ENCODE measurements at places on chromosomes 5 and 9.

DNA sequence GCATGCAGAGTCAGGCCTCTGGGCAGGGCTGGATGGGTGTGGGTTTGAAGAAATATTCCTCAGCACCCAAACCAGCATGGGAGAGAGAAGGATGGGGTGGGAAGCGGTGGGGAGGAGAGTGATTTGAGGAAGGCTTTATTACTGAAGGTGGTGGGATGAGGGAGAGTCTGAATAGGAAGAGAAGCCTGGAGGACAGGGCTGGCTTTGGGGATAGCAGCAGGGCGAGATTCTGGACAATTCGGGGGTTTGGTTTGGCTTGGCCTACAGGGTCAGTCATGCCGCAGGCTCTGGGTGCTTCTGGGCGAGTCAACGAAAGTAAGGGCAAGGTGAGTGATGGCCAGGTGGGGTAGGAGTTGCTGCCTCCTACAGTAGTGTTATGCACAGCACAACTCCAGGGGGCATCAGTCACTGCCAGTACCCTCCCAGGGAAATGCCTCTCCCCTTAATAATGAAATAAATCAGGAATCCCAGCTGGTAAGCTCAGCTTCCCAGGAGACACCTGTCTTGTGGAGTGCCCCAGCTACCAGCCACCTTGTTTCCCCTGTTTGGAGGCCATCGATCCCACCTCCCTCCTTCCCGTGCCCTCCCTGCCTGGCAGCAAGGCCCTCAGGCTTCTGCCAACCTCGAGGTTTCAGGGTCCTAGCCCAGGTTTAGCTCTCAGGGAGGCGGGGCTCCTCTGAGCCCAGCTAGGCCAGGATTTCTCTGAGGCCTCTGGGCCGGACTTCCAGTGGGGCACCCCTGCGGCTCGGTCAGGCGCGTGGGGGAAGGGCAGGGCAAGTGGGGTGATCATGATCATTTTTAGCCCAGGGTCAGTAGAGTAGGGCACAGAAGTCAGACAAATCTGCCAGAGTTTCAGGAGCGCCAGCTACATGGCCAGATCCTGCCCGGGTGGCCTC is 741 bp upstream of the NKX2-5 start:
- no peak for DNase-seq

DNA sequence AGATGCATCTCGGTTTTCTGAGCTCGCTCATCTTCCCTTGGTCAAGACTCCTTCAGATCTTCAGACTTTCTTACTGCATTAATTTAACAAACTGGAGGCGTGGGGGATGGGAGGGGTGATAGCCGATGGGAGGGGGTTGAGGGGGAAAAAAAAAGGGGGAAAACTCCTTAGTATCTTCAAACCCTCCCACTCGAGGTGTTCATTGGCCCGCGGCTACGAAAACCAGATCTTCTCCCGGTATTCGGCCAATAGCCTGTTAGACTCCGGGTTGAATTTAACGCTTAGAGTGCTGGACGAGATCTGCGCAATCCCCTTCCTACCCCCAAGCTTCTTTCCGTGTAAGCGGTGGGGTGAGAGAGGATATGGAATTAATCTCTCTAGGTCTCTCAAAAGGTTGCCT is 689 bp upstream of the GLRA1 start:
- DNase-seq: no peak

DNA sequence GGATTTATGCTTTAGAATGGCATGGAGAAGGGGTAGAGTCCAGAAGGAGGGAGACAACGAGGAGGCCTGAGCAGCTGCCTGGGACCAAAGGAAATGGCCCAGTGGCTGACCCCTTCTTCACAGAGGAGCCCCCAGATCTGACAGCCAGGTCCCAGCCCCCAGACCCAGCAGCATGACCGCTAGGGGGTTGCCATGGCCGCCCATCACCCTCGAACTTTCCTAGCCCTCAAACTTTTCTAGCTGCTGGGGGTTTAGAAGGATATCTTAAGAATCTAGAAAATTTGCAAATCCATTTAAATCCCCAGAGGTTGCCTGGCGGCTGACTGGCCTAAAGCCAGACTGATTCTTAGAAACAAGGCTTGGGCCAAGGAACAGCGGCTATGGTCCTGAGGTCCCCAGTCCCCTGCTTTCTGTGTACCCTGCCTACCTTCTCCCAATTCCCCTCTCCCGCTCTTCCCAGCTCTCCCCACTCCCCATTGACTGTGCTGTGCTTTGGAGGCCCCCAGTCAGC is 972 bp downstream of the PDGFRB start:
- no peak for DNase-seq

DNA sequence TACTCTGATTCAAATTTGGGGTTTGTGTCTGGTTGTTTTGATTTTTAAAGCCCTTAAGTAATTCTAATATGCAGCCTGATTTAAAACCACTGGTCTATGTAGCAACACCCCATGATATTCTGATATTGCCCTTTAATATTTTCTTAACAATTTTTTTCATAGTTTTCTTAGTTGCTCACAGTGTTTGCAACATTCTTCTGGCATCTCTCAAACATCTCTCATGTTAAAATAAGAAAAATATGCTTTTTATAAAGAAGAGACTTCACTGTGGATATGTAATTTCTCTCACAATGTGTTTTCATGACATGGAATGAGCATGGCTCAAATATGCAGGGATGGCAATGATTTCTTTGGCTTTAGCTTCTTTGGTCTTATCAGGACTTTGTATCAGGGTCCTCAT is 183.7 kb downstream of the TAF11L14 start:
- DNase-seq: no peak

- DNase-seq: no peak
Measured at GRCh38 chr5:93596676-93597490, 13.9 kb downstream of the NR2F1 start.

GRCh38 chr5:114504560-114504959 is 142.7 kb downstream of the KCNN2 start:
- DNase-seq: no peak

GRCh38 chr5:116544531-116545241 is 29.9 kb downstream of the SEMA6A start:
- no peak for DNase-seq
